ENCODE measurements at places on chromosomes 5 and 9.

- no peak for DNase-seq
Measured at GRCh38 chr9:127311239-127311741, 46.7 kb downstream of the GARNL3 start.

GRCh38 chr5:152113401-152113800, 188.8 kb upstream of the GLRA1 start:
- no peak for DNase-seq

DNA sequence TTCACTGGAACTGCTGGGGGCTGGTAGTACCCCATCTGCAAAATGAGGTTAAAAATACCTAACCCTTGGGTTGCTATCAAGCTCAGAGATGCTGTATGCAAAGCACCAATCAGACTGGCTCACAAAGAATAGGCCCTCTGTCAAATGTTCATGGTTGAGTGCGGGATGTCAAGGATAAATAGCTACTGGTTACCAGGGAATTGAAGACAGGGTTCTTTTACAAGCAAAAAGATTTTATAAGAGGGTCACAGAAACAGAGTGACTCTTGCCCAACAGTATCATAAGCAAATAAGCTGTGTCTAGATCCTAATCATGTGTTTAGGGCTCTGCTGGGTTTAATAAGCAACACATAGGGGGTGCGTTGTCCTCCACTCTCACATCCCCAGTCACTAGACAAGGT, 11.9 kb downstream of the SYK start:
- no peak for DNase-seq

DNA sequence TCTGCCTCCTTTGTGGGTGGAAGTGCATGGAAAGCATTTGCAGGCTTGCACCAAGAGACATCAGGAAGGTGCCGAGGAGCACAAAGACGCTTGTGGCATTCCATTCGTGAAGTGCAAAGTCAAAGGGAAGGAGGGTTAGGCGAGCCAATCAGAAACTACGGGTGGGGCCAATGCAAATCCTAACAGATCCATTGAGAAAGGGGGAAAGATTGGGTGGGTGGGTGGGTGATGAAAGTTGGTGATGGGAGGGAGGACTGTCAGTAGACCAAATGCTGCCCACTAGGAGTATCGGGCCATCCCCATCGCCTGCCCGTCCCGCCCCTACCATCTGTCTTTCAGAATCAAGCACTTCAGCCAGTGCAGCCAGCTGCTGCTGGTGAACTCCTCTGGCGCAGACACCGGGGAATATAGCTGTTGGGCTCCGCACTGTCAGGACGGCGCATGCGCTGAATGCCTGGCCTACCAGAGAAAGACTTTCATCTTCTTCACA, 17.1 kb upstream of the ANXA6 start:
- no peak for DNase-seq

GRCh38 chr5:124536333-124536732, 210.1 kb downstream of the ZNF608 start:
- no peak for DNase-seq

DNA sequence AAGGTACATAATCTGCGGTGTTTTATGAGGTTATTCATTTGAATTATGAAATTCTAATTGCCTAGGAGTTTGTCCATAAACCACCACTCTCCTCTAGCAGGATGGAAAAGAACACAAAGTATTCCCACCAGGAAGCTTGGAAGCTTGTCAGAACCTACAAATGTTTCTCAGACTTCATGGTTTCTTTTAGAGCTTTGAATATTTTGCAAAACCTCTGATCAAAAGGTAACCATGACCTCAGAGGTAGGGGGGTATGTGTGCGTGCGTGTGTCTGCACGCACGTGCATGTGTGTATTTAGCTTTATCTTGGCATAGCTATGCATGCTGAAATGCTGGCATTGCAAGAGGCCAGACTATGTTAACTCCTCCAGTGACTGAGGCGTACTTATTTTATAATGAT, 847.0 kb downstream of the TLE1 start:
- no peak for DNase-seq

- DNase-seq, result no peak
Measured at GRCh38 chr5:115306011-115306536, 9.6 kb upstream of the CCDC112 start.

DNA sequence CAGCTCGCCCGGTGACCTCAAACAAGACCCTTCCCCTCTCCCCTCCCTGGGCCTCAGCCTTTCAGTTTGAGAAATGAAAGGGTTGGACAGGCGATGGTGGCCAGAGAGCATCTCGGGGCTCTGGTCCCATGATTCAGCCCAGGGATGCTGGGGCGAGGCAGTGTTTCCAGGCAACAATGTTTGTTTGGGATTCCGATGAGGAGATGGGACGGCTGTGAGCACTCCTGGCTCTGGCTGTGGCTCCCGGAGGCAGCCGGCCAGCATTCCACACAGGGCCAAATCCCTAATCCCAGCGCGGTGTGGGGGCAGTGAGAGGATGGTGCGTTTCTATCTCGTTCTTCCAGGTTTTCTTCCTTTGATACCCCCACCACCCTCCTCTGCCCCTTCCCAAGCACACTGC, 66.0 kb downstream of the HMCN2 start:
- DNase-seq, result no peak

DNA sequence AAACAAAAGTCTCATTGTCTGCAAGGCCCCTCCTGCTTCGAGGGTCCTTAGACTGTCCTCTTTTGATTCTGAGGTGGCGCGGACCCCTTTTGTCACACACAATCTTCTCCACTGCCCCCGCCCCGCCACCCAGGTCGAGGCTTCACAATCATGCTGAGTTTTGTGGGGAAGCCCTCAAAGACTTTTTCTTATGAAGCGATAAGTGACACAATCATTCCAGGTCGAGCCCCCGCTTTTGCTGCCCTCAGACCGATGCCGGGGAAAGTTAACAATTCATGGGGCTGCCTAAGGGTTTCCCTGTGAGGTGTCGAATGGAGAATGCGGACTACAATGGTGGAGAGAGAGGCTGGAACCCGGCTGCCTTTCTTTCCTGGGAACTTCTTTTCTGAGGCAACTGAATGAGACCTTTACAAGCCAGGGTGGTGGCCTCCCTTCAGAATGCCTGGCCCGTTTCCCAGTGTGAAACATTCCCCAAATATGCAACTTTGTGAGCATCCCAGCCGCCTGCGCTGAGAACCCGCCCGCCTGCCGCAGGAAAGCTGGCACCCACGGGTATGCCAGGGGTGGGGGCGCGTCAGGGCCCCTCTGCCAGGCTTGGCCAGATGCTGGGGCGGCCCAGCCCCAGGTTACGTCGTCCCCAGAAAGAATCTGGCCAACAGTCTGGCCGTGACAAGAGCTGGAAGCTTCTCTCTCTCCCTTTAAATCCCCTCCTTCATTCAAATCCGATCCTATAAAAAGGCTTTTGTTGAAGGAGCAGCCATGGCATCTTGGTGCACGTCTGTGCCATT, 71.9 kb downstream of the MAP1B start:
- DNase-seq, result peak; percentile 79

GRCh38 chr5:152466085-152466745, 61.1 kb upstream of the NMUR2 start:
- no peak for DNase-seq

- no peak for DNase-seq
Measured at GRCh38 chr9:106859957-106860720, 2.8 kb upstream of the ZNF462 start.

- DNase-seq, result no peak
Measured at GRCh38 chr5:110255194-110255593, 471.3 kb downstream of the TMEM232 start.

DNA sequence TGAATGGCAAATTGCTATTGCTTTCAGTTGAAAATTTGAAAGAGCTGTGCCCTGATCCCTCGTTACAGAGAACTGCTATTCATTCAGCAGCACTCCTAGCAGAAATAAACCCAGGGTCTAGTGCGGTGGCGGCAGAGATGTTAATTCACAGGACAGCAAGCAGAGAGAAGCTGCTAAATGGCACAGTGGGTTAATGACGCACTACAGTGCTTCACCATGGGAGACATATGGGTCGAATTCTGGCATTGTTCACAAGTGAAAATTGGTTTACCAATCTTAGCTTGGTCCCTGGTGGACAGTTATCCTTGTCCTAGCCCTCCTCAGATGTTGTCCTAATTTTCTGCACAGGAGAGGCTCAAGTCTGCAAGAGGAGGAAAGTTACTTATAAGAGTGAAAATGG, 807.4 kb downstream of the TLE1 start:
- no peak for DNase-seq

DNA sequence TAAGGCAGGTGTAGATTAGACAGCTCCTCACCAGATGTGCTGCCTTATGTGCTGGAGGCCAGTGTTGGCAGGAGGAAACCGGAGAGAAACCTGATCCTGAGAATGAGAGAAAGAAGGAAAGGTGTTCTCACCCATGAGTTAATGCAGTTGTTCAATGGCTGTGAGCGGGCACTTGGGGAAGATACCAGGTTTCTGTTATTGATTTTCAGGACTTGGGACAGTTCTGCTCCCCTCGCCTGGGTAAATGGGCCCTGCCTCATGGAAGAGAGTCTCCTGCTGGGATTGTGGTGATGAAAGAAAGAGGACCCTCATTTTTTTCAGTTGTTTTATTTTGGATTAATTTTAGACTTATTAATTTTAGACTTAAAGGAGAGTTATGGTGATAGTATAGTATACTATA, 59.5 kb downstream of the EGFLAM start:
- no peak for DNase-seq

GRCh38 chr5:124232515-124232914, 513.9 kb downstream of the ZNF608 start:
- DNase-seq, result no peak

DNA sequence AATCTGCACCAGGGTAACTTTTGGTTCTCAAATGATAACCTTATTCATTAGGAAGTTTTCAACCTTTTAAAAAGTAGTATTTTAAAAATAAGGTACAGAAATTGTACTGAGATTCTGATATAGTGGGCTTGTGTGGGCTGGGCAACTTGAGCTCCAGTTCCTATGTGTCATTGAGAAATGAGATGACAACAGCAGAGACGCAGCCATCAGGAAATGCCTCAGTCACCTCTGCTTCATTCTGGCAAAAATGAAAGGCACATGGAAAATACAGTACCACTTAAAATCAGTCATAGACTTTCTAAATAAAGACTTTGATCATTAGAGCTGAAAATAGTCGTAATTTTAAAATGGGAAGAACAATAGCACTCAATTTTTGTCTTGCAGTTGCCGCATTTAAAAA, 480.2 kb downstream of the PLK2 start:
- no peak for DNase-seq

GRCh38 chr9:135479469-135480052, at the start of gene PPP1R26:
TSS of gene PPP1R26 (plus strand) at chr9:135479782. CDS start at chr9:135484511, 4,729 bp downstream.
- DNase-seq, result peak; percentile 23

DNA sequence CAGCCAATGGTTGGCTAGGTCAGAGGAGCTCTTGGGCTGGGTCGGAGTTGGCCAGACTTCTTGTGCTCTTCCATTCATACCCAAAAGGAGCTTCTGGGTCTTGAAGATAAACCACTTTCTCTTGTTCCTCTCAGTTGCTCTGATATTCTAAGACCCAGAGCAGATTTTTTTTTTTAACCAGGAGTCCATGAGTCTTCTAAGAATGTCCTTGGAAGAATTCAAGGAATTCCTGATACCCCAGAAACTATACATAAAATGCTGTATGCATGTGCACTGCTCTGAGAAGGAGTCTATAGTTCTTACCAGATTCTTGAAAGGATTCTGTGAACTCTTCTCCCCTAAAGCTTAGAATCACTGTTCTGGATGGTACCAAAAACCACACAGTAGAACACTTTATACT, 9.9 kb upstream of the PALM2AKAP2 start:
- no peak for DNase-seq

- no peak for DNase-seq
Measured at GRCh38 chr5:334903-335739, 13.6 kb downstream of the AHRR start.

GRCh38 chr9:133144142-133144903, 19.4 kb downstream of the GBGT1 start:
- DNase-seq, result peak; percentile 72

DNA sequence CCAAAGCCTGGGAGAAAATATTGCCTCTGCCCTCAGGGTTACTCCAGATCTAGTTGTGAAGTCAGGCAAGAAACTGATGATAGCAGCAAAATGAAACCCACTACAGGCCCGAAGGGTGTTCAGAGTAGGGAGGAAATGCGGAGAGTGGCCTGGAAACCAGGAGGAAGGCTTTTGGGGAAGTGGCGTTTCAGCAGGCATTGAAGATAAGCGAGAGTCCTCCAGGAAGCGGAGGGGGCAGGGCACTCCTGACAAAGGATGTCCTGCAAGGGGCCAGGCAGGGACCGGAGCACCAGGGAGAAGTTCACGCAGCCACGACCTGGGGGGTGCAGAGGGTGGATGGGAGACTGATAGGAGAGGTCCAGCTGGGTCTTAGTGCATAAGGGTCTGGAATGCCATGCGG, 7.8 kb upstream of the FOXI1 start:
- no peak for DNase-seq

DNA sequence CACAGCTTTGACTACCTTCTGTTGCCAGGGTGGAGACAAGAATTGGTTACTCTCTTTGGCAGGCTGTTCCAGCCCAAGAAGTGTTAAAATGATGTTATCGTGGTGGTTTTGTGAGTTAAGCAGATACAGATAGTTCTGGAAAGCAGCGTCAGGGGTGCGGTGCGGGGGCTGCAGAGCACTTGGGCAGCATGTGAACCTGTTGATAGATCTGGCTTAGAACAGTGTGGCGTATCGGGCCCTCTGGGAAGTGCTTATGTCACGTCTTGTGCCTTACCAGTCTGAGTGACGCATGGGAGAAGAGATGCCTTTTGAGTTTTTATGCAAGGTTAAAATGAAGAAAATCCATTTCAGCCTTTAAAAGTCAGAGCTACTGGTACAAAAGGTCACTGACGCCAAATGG, 152.5 kb downstream of the PRKACG start:
- no peak for DNase-seq

GRCh38 chr5:45623832-45624231, 72.3 kb downstream of the HCN1 start:
- no peak for DNase-seq

GRCh38 chr9:77938163-77938562, 93.4 kb downstream of the GNAQ start:
- no peak for DNase-seq

GRCh38 chr9:116154976-116155697, 1.5 kb downstream of the PAPPA start:
- DNase-seq, result no peak

DNA sequence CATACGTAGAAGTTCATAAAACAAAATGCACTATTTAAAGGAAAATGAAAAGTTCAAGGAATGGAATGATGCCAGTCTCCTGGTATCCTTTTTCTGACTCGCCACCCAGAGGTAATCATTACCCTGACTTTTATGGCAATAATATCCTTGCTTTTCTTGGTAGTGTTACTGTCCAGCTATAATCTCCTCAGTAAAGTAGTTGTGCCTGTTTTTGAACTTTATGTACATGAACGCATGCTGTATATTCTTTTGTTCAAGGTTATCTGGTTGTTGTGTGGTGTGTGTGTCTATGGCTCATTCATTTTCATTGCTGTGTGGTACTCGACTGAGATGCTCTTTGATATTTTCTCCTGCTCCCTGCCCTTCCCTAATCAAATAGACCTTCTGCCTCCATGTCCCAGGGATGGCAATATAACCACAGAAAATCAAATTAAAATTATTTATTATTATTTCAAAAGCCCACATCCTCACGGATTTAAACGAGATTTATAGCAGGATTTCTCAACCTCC, 29.2 kb upstream of the FBP1 start:
- no peak for DNase-seq

GRCh38 chr9:23799521-23799920, 26.5 kb downstream of the ELAVL2 start:
- DNase-seq, result no peak

- no peak for DNase-seq
Measured at GRCh38 chr5:59152701-59153245, 569.9 kb downstream of the RAB3C start.

- DNase-seq, result no peak
Measured at GRCh38 chr9:92963831-92964606, 16.7 kb downstream of the FGD3 start.

Data from SW 1271 (cell line).